ENCODE measurements at places on chromosomes 7 and 10.

GRCh38 chr10:4470231-4470835, 355.7 kb upstream of the AKR1E2 start:
- no peak for DNase-seq

- no peak for DNase-seq
These were observed 66.6 kb downstream of the PRKCQ start for GRCh38 chr10:6513476-6513875.

GRCh38 chr10:33376476-33376875, 42.0 kb upstream of the NRP1 start:
- DNase-seq: no peak

- no peak for DNase-seq
These were observed 139.2 kb downstream of the ETV1 start for GRCh38 chr7:13850185-13850752.

GRCh38 chr10:70355051-70356021, 27.1 kb downstream of the LRRC20 start:
- DNase-seq: no peak

- DNase-seq: no peak
These were observed 51.3 kb downstream of the TSPAN15 start for GRCh38 chr10:69502589-69502988.

- no peak for DNase-seq
These were observed 5.3 kb downstream of the SH3PXD2A start for GRCh38 chr10:103849880-103850571.

GRCh38 chr7:152189061-152189460, 163.6 kb downstream of the GALNT11 start:
- DNase-seq: no peak

DNA sequence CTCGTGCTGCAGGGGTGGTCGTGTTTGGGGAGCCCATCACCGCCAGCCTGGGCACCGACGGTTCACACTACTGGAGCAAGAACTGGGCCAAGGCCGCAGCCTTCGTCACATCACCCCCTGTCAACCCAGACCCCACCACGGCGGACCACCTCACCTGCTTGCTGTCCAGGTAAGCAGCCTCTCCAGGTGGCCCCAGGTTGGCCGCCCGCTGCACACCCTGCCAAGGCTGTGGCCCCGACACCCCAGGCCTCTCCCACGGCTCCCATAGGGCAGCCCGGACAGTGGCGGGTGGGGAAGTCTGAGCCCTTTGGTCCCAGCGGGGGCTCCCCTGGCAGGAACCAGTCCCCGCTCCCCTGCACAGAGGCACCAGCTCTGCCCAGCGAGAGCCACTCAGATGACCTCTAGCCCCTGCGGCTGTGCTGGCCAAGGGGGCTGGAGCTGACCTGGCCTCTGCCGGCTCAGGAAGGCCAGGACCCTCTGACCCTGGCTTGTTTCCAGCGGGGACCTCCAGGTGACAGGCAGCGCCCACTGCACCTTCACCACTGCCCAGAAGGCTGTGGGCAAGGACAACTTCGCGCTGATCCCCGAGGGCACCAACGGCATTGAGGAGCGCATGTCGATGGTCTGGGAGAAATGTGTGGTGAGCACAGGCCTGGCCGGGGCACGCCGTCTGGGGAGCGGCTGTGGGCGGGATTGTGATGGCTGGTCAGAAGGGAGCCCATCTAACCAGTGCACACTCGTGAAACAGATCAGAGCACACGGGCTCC, 13.8 kb downstream of the DPYSL4 start:
- DNase-seq: no peak

Data from cerebellar nuclear complex (tissue), 1 donor.